Small intestine (tissue), 16 donors: ENCODE measurements at places on chromosomes 1 and 21. TPM values are rescaled to one million over a fixed set of nuclear protein-coding genes. Genes with fewer than 3 reads are reported as not detected.

DNA sequence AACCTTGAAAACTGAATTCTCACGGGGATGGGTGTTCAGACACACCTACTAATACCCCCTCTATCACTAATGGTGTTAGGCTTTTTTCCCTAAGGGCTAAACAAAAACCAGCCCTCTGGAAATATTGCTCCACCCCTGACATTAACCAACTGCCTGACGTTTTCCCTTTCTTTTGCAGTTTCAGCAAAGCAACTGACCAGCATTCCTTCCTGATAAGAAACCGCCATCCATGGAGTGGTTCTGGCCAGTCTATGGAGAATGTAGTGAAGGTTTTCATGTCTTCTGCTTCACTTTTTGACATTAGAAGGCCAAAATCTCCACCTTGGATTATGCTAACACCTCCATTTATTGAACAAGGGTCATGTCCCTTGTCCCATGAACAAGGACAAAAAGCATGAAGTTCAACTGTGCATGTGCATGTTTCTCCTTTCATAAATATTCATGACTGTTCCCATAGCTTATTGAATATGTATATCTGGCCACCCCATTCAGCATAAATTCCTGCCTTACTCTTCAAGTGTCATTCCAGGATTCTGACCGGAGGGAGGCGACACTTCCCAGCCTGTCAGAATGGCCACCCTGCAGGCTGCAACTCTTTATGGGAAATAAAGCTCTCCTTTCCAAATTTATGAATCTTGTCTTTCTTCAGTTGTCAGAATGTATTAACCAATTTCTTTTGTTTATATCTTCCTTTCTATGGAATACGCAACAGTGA is 314.3 kb downstream of the HHIPL2 start:
- no peak for DNase-seq
- H3K4me3 ChIP-seq: no peak overlapping the region
- no peaks in the 10 kb centered on the region for H3K27me3 ChIP-seq

GRCh38 chr1:95584315-95584714 is 350.3 kb downstream of the RWDD3 start:
- H3K36me3 ChIP-seq: no peaks in the 10 kb centered on the region
- H3K27ac ChIP-seq: no peak overlapping the region
- no peaks in the 10 kb centered on the region for H3K4me1 ChIP-seq
- H3K27me3 ChIP-seq: no peaks in the 10 kb centered on the region
- H3K4me3 ChIP-seq: no peak overlapping the region
- DNase-seq: no peak

GRCh38 chr21:32101277-32101676 is 177.6 kb downstream of the MIS18A start:
- H3K27me3 ChIP-seq: no peaks in the 10 kb centered on the region
- H3K4me3 ChIP-seq: no peak overlapping the region
- no peaks in the 10 kb centered on the region for H3K4me1 ChIP-seq
- H3K36me3 ChIP-seq: no peaks in the 10 kb centered on the region
- no peak overlapping the region for H3K27ac ChIP-seq

GRCh38 chr1:205298191-205298994 is 23.2 kb downstream of the NUAK2 start:
- no peak for DNase-seq
- H3K4me1 ChIP-seq: peaks cover 44% of the 10 kb centered on the region

Gene KCNC4
- 0.67 TPM for polyA plus RNA-seq

DNA sequence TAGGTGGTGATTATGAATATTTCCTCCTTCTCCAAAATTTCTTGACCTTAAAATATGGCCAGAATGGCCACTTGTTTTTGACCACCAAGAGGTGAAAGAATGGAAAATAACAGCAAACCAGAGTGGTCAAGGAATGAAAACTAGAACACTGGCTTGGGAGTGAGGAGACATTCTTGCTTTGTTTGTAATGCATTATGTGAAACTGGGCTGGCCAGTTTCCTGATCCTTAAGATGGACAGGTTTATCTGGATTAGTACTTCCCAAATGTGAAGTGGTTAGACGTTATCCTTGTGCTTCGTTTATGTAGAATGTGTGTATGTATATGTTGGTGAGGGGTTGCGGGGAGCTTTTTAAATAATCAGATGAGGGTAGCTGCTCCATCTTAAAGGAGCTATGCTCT is 12.8 kb downstream of the PLA2G4A start:
- H3K27me3 ChIP-seq: no peaks in the 10 kb centered on the region
- no peaks in the 10 kb centered on the region for H3K36me3 ChIP-seq
- H3K4me1 ChIP-seq: peaks cover 19% of the 10 kb centered on the region
- H3K27ac ChIP-seq: no peak overlapping the region
- no peak overlapping the region for H3K4me3 ChIP-seq

Gene TLR5
- polyA plus RNA-seq: 1.8 TPM

Gene MASP2
- polyA plus RNA-seq: not detected

Gene S100A14
- polyA plus RNA-seq: 764 TPM

Gene C1orf94
- polyA plus RNA-seq: 0.01 TPM

DNA sequence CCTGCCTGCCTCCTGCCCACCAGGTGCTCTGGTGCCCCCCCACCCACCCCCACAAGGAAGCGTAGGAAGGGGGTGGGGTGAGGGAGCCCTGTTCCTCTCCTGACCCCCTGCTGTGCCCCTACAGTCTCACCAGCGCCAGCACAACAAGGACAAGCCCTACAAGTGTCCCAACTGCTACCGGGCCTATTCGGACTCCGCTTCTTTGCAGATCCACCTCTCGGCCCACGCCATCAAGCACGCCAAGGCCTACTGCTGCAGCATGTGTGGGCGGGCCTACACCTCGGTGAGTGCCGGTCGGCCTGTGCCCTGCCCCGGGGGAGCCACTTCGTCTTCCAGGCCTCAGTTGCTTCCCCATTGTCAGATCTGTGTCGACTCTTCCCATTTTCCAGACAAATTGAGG is 25.9 kb downstream of the A3GALT2 start:
- no peak overlapping the region for H3K27ac ChIP-seq
- no peaks in the 10 kb centered on the region for H3K4me1 ChIP-seq
- no peak for DNase-seq
- no peaks in the 10 kb centered on the region for H3K36me3 ChIP-seq
- H3K4me3 ChIP-seq: no peak overlapping the region
- no peaks in the 10 kb centered on the region for H3K27me3 ChIP-seq

DNA sequence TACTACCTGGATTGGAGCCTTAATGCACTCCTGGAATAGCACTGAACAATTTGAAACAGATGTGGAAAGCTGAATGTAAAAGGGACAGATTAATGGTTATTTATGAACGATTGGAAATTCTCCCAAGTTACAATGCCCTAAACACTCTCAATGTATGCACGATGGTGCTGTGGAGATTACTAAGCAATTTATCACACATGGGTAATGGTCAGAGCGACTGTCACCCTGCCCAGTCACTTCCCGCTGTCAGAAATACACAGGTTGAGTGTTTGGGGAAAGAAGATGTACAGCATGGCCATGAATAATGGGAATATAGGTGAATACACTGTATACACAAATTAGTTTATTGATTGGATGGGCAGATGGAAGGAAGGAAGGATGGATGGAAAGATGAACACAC is 342.4 kb downstream of the VAV3 start:
- H3K36me3 ChIP-seq: no peaks in the 10 kb centered on the region
- H3K4me1 ChIP-seq: no peaks in the 10 kb centered on the region
- DNase-seq: no peak
- no peak overlapping the region for H3K4me3 ChIP-seq

Gene RGS1
- 24.3 TPM for polyA plus RNA-seq

DNA sequence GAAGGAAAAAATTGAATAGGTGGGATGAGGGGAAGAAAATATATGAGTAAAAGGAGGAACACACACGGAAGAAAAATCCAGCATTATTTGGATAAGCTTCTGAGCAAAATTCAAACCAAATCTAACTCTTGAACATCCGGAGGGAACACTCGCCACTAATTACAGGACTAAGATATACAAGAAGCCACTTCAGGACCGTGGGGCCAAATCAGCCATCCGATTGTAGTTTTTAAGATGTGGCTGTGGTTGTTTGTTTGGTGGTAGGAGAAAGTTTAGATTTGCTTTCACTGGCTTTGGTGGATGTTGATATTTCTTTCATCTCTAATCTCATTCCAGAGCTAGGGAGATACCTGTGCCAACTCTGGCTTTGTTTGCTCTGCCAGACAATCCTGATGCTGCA is 43.7 kb upstream of the ADAMTS1 start:
- H3K4me1 ChIP-seq: no peaks in the 10 kb centered on the region
- no peak overlapping the region for H3K27ac ChIP-seq
- H3K4me3 ChIP-seq: no peak overlapping the region
- no peak for DNase-seq

DNA sequence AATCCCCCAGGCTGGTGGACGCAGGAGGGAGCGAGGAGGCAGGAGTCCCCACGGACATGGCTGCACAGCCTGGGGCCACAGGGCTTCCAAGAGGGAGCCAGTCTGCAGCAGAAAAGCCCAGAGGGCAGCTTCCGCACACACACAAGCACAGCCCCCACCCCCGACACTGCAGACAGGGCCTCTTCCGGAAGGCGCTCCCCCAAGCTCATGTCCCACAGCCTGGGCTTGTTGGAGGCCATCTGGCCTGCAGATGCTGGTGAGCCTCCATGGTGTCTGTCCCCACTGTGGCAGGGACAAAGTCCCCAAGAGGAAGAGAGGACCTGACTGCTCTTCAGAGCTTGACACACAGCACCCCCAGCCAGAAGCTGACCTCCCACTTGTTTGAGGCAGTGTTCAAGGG is 13.4 kb upstream of the KIAA1614 start:
- no peaks in the 10 kb centered on the region for H3K4me1 ChIP-seq
- H3K27ac ChIP-seq: no peak overlapping the region
- no peaks in the 10 kb centered on the region for H3K36me3 ChIP-seq

Gene F5
- not detected for polyA plus RNA-seq

Gene C8B
- polyA plus RNA-seq: not detected

DNA sequence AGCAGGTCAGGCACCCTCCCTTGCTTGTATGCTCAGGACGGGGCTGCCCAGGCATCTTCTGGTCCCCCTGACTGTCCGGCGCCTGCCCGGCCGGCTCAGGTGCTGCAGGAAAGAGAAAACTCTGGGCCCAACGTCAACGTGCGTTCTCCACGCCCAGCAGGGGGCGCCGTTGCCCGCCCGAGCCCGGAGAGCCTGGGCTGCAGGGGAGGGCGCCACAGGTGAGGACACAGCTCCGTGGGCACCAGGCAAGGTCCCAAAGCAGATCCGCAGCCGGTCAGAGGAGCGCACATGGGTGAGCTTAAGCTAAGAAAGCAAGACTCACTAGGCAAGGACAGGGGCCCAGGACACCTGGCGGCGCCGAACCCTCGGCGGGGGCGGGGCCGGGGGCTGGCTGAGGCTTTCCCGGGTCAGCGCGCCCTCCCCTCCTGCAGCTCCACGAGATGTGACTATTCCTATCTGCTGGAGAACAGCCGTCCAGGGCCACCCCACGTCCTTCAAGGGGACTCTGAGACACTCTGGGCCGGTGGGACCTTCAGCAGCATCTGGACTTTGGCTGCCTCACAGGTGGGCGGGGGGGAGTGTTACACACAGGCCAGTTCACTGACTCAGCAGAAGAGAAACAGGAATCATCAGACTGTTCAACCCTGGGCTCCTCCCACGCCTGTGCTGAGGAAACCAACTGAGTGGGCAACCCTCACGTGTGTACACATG is 29.3 kb downstream of the KRTAP10-1 start:
- H3K4me1 ChIP-seq: no peaks in the 10 kb centered on the region
- H3K27ac ChIP-seq: no peak overlapping the region
- H3K4me3 ChIP-seq: peak overlapping the region; percentile 37
- peak; percentile 74 for DNase-seq
- no peaks in the 10 kb centered on the region for H3K27me3 ChIP-seq
- no peaks in the 10 kb centered on the region for H3K36me3 ChIP-seq

DNA sequence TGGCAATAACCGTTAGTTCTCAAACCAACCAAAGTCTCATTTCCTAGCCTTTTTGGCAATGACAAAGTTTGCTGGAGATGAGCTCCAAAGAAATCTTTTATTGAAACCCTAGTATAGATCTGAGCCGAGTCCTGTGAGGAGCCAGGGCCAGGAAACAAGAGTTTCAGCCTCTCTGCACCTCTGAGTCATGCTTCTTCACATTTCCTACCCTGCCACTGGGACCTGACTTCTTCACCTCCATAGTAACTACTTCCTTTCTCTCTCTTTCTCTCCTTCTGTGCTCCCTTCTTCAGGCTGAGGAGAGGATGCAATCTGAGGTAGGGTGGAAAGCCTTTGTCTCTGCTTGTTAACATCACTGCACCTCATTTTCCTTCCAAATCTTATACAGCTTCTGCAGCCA is 38.7 kb upstream of the IPO9 start:
- peaks cover 9% of the 10 kb centered on the region for H3K4me1 ChIP-seq
- DNase-seq: no peak
- H3K27ac ChIP-seq: no peak overlapping the region
- H3K27me3 ChIP-seq: no peaks in the 10 kb centered on the region
- no peak overlapping the region for H3K4me3 ChIP-seq

DNA sequence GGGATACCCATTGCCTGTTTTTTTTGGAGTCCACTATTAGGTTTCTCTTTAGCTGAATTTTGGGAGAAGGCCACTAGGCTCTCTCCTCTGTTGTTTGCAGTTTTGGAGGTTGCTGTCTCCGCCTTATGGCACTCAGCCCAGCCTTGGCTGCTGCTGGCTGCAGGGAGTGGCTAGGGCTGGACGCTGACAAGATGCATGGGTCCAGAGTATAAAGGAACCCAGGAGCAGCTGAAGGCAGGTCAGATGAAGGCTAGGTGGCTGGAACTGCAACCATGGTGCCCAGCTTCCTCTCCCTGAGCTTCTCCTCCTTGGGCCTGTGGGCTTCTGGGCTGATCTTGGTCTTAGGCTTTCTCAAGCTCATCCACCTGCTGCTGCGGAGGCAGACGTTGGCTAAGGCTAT is at the start of gene CYP4B1:
Gene CYP4B1 (plus strand): TSS at position 237 of the 400 bp plus-strand sequence. CDS start 36 bp downstream, at position 273.
- H3K4me1 ChIP-seq: no peaks in the 10 kb centered on the region
- no peak within 1 kb of the TSS for H3K27ac ChIP-seq
- no peaks in the 10 kb centered on the region for H3K36me3 ChIP-seq
- H3K4me3 ChIP-seq: no peak within 1 kb of the TSS
- peak; percentile 71 for DNase-seq
- H3K27me3 ChIP-seq: no peaks in the 10 kb centered on the region

DNA sequence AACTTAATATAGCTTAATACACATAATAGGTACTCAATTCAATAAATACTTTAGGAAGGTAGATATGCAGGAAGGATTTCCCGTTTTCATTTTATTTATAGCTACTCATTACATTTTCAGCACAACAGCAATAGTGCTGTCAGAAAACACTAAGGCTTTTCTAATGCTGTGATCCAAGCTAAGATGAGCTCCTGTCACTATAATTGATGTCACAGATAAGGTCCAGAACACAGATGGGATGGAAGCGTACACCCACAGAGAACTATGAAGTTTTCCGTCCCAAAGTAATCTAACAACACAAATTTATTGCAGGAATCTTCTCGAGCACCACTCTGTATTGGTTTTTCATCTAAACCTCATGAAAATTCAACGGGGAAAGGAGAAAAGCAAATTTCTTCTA is 13.6 kb downstream of the AUNIP start:
- no peaks in the 10 kb centered on the region for H3K36me3 ChIP-seq
- no peaks in the 10 kb centered on the region for H3K4me1 ChIP-seq
- no peak overlapping the region for H3K27ac ChIP-seq
- no peak overlapping the region for H3K4me3 ChIP-seq
- DNase-seq: no peak
